ENCODE measurements at places on chromosomes 1 and 21.

- DNase-seq = no peak
Observed at GRCh38 chr21:45528981-45529784, 13.1 kb downstream of the SLC19A1 start.

DNA sequence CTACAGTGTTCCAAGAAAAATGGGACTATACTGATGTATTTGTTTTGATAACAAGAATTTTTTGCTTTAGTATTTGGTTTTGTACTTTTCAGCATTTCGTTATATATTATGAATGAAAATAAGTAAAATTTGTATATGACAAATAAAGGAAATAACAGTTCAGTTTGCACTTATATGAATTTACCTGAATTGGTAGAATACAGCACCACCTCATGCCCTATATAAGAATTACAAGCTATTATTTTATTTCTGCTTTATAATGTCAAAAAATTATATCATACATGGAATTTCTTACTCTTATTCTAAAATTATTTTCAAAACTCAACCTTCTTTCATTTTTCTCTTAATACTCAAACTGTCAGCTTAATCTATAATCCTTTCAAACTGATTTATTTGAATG is 14.6 kb downstream of the EFCAB7 start:
- no peak for DNase-seq

- peak; percentile 37 for DNase-seq
Observed at GRCh38 chr1:58773406-58773840, 10.4 kb downstream of the JUN start.

- DNase-seq = peak; percentile 91
Observed at GRCh38 chr1:226109829-226110248, 47.3 kb downstream of the H3-3A start.

- peak; percentile 79 for DNase-seq
Observed at GRCh38 chr1:150578272-150579109, 919 bp downstream of the MCL1 start.

DNA sequence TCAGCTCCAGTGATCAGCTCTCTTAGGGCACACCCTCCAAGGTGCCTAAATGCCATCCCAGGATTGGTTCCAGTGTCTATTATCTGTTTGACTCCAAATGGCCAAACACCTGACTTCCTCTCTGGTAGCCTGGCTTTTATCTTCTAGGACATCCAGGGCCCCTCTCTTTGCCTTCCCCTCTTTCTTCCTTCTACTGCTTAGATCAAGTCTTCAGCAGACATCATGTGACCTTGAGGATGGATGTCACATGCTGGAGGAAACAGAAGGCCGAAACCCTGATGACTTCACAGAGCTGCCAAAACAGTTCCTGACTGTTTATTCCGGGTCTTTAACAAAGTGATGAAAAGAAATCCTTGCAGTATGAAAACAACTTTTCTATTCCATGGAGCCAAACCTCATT is 24.4 kb upstream of the WDR26 start:
- DNase-seq = no peak

- no peak for DNase-seq
Observed at GRCh38 chr1:97693601-97694000, 227.2 kb downstream of the DPYD start.

DNA sequence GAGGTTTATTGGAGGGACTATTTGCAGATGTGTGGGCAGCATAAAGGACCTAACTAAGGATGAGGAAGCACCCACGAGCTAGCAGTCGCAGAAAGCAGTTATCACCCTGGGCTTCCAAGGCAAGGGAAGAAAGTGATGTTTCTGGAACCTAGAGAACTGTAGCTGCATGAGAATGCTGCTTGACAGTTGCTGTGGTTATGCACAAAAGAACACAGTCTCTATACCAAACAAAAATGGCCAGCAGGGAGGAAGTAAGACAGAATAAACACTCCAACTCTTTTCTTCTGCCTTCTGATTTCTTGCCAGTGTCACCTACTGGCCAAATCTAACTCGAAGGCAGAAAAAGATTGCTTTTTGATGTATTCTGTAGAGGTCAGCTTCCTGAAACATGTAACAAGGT is 190.2 kb downstream of the RASAL2 start:
- DNase-seq = no peak

- no peak for DNase-seq
Observed at GRCh38 chr1:160251011-160251410, 11.3 kb downstream of the DCAF8 start.

DNA sequence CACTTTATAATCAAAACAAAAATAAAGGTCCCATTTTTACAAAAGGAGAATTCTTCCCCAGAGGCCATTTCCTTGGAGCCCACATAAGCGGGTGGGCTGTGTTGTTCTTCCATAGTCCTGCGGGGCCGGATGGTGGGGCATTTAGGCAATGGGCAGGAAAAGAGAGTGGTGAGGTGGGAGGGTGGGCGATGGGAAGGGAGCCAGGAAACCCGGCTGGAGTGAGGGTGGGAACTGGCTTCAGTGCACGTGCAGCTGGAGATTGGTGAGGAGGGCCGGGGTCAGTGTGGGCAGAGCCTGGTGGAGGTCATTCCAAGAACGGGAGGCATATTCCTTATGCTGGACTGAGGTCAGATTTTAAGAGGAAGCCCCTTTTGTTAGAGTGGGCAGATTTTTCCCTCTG is 13.6 kb downstream of the NENF start:
- DNase-seq = no peak

DNA sequence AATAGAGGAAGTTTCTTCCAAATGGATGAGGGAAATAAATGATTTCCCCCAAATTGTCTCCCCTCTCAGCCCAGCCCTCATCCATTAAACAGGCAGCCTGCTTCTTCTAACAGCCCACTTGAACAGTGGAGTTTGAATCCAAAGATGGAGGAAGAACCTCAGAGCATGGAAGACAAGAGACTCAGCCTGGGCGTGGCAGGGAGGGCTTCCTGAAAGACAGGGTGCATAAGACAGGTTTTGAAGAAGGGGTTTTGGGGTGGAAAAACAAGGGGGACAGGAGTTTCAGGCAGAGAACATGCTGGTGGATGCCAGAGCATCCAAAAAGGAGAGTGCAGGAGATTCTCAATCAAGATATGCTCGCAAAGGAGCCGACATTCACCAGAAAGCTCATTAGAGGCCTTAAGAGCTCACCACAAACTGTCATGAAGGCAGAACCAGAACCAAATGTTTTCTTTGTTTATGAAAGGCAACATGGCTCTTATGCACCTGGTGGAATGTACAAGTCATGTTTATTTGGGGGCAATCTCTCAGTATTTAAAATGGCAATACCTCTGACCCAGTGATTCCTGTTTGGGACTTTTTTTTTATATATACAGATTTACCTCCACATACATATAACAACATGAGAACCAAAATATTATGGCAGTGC is 26.5 kb upstream of the TSPEAR start:
- no peak for DNase-seq

- DNase-seq = no peak
Observed at GRCh38 chr1:72100771-72101170, 181.6 kb downstream of the NEGR1 start.

DNA sequence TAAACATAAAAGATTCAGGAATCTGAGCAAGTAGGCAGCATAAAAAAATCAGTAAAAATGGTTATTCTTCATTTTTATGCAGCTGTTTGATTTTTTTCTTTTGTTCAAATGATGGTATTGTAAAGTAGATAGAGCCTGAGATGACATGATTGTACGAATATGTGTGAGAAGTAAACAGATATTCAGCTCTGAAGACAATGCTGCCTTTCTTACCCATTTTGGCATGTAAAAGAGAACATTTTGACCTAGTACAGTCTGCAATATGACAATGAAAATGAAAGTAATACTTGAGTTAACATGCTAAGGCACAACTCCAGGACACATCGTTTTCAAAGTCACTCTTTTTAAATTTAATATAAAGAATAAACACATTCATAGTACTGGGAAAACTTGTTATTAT is 95.7 kb upstream of the NCAM2 start:
- no peak for DNase-seq

- DNase-seq = no peak
Observed at GRCh38 chr21:35648512-35648911, 411.8 kb downstream of the SETD4 start.

DNA sequence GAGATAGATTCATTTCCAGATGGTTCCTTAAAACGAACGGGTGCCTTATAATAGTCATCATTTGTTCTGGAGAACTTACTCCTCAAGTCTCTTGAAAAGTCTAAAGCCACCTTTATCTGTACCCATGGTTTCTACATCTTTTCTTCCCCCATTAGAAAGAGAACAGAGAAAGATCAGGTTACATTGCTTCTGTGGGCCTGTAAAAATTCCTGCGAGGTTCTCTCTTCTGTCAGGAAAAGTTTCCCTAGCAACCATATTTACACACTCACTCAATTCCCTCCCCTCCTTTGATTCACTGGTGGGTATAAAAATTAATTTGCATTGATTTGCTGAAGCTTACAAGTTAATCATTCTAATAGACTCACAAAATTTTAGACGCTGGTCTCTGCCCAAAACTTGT is 6.7 kb downstream of the PHC2 start:
- no peak for DNase-seq

GRCh38 chr1:116853680-116854402 is 55.9 kb upstream of the PTGFRN start:
- DNase-seq = peak; percentile 71

DNA sequence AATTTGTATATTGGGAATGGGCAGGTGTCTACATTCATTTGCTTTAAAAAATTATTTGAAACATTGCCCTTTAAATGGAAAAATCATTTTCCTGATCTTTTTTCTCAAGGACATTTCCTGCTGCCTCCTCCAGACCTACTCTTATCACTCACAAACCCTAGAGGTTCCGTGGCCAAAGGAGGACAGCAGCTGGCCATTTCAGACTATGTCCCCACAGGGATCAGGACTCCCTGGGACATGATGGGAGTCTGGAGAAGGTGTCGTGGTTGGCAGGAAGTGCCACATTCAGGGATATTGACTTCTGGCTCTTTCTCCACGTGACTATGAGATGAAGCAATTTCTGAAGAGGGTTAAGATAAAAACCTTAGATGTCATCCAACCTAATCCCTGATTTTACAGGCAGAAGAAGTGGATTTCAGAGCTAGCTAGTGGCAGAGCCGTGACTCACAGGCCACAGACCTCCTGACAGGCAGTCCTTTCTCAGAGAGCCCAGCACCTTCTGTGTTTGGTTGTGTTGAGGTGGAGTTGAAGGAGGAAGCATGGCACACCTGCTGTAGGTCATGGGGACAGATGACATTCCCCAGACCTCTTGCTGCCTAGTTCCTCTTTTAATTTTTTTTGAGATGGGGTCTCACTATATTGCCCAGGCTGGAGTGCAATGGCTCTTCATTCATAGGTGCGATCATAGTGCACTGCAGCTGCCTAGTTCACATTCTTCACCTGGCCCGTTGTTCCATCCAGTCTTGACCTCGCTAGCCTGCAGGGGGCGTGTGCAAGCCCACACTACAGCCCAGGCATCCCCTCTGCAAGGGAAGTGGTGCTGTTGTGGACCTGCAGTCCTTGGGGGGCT is 25.5 kb upstream of the IL10 start:
- no peak for DNase-seq

Measured in PC-9 (cell line).